NCI-H187 treated with DMSO at 0.1 percent for 48 hours (cell line): ENCODE measurements at places on chromosomes 6 and 20.

GRCh38 chr20:5570452-5570851 is 179.7 kb upstream of the SHLD1 start:
- DNase-seq = no peak

DNA sequence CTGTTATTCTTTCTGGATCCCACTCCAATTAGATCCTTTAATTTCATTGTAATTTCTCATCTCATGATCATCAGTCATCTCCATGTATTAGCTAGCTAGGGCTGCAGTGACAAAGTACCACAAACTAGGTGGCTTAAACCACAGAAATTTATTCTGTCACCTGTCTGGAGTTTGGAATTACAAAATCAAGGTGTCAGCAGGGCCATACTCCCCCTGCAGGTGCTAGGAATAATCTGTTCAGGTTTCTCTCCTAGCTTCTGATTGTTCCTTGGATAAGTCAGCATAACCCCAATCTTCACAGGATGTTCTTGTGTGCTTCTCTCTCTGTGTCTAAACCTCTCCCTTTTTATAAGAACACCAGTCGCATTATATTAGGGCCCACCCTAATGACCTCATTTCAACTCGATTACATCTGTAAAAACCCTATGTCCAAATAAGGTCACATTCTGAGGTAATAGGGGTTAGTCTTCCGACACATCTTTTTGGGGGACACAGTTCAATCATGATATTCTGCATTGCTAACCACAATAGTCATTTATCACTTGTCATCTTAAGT is 40.5 kb downstream of the BEND6 start:
- no peak for DNase-seq

- no peak for DNase-seq
Observed at GRCh38 chr6:28563430-28564095, 37.9 kb downstream of the GPX5 start.

DNA sequence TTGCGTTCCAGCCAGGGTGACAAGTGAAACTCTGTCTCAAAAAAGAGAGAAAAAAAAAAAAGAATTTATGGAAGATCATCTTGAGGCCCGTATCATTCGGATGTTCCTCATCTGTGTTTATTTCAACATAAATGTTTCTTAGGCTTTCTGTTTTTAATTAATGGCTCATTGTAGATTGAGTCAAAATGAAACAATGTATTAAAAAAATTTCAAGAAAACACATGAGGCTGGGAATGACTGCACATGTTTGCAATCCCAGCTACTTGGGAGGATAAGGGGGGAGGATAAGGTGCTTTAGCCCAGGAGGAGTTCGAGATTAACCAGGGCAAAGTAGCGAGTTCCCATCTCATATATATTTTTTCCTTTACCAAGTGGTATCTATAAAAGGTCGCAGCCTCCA is 47.3 kb downstream of the ITCH start:
- DNase-seq = no peak

DNA sequence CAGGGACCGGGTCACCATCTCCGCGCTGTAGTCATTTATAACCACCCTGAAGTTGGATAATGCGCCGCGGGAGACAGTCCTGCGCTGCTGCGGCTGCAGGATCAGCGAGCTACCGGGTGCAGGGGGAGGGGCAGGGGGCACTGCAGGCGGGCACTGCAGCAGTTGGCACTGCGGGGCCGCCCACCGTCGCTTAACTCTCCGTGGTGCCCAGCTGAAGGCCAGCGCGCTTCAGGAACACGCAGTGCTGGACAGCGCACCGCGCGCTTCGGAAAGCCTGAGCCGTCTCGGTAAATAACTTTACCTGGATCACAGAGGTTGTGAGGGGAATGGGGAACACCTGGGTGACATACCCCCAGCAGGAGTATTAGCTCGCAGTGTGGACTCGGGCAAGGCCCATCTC is 12.4 kb upstream of the LRFN2 start:
- no peak for DNase-seq

DNA sequence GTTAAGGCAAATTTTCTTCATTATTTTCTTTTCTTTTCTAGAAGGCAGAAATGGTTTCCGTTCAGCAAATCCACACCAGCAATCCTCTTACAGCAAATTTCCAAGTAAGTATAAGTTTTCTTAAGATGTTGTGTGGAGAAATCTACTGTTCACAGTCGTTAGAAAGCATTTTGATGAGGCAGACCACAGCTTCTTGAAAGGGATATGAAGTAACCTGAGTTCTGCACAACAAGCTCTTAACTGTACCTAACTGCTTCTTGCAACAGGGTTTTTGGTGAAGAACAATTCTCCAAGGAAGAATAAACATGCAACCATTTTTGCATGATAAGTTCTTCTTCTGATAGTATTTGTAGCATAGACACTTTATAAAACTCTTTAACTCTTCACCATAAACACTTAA is 45.3 kb upstream of the STXBP5 start:
- DNase-seq = no peak

- no peak for DNase-seq
Observed at GRCh38 chr6:13302291-13302690, 26.0 kb downstream of the TBC1D7 start.

- DNase-seq = no peak
Observed at GRCh38 chr6:151408858-151409257, 17.5 kb upstream of the ZBTB2 start.

DNA sequence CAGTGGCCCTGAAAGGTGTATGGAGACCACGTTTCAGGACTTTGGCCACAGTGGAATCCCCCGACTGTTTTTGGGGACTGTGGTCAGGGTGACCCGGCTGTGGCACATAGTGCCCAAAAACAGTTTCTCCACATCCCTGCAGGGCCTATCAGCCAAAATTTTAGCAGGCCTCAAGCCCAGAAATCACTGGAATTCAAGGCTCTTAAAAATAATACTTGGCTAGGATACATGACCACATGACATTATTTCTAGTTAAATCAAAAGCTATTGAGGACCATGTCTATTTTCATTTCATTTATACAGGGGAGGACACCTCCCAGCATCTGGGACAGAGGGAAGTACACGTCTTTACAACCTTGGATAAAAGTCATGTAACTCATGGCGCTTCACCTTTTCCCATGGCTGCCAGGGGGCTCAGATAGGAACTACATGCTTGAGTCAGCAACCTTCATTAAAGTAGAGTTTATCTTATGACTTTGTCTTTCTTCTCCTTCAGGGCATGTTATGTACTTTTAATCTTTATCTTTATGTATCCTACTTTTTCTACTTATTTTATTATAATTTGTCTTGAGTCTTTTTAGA is 70.8 kb upstream of the CD93 start:
- DNase-seq = no peak

DNA sequence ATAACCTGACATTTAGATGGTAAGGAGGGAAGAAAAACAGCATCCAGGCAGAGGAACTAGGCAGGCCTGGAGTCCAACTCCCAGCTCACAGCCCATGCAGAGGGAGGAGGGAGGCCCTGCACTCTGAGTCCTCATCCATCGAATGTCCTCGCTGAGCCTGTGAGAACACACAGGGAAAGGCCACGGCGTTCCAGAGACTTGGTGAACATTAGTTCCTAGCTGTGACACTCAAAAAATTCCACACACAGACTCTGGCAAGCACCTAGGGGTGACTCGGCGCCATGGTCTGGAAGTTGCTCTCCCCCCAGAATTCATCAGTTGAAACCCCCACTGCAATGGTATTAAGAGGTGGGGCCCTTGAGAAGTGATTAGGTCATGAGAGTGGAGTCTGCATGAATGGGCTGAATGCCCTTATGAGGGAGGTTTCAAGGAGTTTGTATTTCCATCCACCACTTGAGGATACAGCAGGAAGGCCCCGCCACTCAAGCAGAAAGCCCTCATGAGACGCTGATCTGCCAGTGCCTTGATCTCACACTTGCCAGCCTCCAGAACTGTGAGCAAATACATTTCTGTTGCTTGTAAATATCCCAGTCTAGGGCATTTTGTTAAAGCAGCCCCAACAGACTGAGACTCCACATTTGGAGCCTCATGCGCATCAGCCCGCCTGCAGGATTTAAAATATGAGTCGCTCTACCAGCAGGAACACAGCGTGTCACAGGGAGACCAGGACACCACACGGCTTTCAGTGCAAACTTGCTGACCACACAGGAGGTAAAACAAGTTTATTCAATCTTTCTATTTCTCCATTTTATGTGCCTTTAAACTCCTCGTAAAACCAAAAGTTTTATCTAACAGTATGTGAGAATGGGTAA is 73.9 kb downstream of the WDR27 start:
- DNase-seq = no peak

DNA sequence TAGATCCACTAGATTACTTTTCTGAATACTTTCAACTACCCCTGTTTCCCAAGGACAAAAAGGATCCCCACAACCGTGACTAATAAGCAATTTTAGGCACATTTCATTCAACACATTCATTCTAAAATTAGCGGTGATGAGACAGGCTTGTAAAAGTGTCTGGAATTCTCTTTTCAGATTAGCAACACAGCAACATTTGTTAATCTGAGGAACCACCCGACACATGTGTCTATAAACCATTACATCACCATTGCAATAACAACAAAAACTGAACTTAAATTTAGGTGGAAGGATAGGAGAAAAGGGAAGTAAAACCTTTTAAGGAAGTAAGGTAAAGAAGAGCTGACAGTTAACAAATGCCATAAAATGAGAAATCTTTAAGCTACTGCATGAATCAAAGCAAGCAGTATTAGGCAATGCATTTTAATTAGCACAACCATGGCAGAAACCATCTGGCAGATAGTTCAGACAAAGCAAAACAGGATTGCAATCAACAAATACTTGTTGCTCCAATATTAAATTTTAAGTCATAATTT is 49.1 kb downstream of the MAP3K7 start:
- no peak for DNase-seq

GRCh38 chr6:78989191-78989590 is 88.9 kb downstream of the PHIP start:
- DNase-seq = no peak

GRCh38 chr20:24764027-24764793 is 184.9 kb upstream of the CST7 start:
- DNase-seq = no peak

DNA sequence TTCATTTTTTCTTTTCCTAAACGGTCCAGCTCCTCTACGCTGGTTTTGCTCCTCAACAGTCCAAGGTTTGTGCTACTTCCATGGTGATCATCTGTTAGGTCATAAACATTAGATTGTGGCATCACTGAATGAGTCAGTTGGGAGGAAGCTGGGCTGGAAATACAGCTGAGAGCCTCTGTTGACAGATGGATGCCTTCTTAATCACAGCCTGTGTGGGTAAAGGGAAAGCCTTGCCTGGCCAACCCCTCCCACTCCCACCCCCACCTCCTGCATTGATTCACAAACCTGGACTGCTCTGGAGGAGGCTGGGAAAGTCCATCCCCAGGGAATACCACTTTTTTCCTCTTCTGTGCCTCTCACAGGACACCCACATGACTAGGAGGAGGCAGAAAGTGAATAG is 180.6 kb upstream of the CCN2 start:
- DNase-seq = no peak

- DNase-seq = no peak
Observed at GRCh38 chr6:115415378-115415777, 645.3 kb downstream of the FRK start.

GRCh38 chr6:88683734-88684133 is 279.7 kb downstream of the RNGTT start:
- DNase-seq = no peak
